ENCODE measurements at places on chromosomes 3 and 15. TPM values are rescaled to one million over a fixed set of nuclear protein-coding genes. Genes with fewer than 3 reads are reported as not detected.

CCDC13 gene
- 2.5 TPM for total RNA-seq

PLSCR2 gene
- 0.86 TPM for total RNA-seq

HES1 gene
- 29.5 TPM for total RNA-seq

DNA sequence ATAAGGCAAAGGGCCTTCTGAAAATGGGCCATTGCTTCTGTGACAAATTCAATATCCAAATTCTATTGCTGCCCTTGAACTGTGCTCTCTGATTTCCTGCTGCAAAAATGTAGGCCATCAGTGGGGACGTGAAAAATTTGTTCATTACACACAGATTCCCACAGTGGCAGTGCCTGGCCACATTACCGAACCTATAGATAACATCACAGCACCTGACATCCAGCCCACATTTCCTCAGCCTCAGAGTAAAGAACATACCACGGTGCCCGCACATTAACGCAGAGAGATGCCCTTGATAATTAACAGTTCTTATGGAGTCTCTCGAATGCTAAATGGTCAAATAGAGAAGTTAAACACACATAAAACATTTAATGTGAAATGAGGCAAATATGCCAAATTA lies 931.6 kb upstream of the CFAP20DC start:
- H3K4me1 ChIP-seq = no peaks in the 10 kb centered on the region
- H3K36me3 ChIP-seq = no peaks in the 10 kb centered on the region
- H3K27me3 ChIP-seq = no peaks in the 10 kb centered on the region
- no peak overlapping the region for H3K27ac ChIP-seq
- DNase-seq = no peak
- no peak overlapping the region for H3K4me3 ChIP-seq

CYP8B1 gene
- not detected for total RNA-seq

DNA sequence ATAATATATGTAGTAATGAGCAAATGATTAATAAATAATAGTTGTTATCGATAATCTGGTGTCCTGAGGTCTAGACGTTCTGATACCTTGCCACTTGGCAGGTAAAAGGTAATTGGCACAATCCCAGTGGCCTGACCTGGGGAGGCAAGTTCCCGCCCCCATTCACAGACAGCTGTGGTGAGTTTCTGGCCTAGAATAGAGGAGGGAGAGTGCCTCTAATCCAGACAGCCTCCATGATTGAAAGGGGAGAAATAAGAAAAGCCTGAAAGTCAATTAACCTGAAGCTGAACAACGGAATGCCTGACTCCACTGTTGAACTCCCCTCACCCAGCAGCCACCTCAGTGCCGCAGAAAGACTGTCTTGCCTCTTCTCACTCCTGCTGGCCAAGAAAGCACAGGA lies 38.1 kb upstream of the SV2B start:
- no peak for DNase-seq
- H3K4me1 ChIP-seq = no peaks in the 10 kb centered on the region
- no peak overlapping the region for H3K27ac ChIP-seq
- H3K4me3 ChIP-seq = no peak overlapping the region

UROC1 gene
- not detected for total RNA-seq

DNA sequence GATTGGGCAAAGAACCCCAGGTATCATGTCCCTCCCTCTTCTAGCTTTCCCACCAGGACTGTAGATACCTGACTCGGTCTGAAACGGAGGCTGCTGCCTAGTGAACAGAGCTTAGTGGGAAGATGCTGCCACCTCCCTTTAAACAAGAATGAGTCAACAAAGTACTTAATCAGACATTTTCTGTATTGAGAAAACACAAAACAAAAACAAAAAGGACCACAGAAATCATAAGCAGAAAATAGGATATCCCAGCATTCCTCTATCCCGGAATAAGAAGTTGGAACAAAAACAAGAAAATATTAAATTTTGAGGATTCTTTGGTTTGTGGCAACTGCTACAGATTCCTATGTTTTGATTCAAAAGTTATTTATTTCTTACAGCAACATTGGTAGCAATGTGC lies 51.7 kb upstream of the COL8A1 start:
- H3K4me1 ChIP-seq = no peaks in the 10 kb centered on the region
- DNase-seq = no peak
- no peaks in the 10 kb centered on the region for H3K27me3 ChIP-seq
- no peak overlapping the region for H3K27ac ChIP-seq
- no peak overlapping the region for H3K4me3 ChIP-seq
- H3K36me3 ChIP-seq = no peaks in the 10 kb centered on the region

NR2F2 gene
- total RNA-seq = 50.6 TPM
